ENCODE measurements at places on chromosomes 4 and X.

- DNase-seq = no peak
These were observed 67.8 kb upstream of the SCML1 start for GRCh38 chrX:17669458-17669857.

DNA sequence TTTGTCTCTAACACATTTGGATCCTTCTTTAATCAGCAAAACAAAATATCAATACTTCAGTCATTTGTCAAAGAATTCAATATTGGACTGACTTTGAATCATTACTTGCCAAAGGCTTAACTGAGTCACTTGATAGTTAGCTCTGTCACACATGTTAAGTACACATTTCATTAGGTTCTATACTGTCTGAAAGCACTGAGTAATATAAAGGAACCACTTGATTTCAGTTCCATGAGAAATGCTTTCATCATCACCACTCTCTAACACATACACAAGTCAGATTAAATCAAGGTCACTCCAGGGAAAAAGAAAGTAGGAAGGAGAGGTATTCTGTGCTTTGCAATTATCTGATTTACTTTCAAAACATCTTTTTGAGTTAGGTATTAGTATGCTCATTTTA is 1233.1 kb downstream of the C4orf33 start:
- DNase-seq = no peak

DNA sequence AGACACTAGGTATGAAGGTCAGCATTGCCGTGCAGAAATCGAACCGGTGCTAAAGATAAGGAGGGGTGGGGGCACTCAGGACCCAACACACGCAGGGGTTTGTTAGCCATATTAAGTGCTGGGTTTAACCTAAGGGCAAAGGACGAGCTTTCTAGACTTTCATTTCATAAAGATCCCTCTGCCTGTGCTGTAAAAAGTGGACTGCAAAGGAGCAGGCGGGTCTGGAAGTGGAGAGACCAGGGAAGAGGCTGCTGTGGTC is 1.3 kb downstream of the CASP3 start:
- DNase-seq = no peak

DNA sequence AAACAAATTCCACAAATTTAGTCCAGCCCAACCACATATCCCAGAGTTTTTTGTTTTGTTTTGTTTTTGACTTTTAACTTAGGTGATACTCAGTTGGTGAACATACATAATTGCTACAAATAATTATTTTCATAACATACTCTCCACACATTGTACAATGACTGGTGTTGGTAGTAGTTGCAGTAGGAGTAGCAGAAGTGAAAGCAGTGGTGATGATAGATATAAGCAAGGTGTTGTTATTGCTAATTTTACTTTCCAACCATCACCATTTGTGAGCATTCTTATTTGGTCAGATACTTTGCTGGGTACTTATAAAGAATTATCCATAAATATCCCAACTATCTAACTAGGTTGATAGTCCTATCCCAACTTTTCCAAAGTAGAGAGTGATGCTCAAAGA is 47.3 kb downstream of the ARHGAP24 start:
- DNase-seq = no peak

GRCh38 chr4:152368001-152368400 is 167.9 kb downstream of the FBXW7 start:
- no peak for DNase-seq

DNA sequence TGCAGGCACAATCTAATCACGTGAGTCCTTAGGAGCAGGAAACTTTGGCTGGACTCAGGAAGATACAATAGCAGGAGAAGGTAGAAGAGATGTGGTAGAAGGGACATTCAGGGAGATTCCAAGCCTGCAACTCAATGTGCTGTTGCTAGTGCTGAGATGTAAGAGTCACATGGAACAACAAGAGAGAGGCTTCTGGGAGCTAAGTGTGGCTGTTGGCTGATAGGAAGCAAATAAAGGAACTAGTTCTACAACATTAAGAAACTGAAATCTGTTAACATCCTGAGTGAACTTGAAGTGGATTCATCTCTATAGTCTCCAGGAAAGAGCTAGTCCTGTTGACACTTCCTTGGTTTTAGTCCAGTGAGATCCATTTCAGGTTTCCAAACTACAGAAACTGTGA is 1207.4 kb downstream of the ADGRL3 start:
- no peak for DNase-seq

DNA sequence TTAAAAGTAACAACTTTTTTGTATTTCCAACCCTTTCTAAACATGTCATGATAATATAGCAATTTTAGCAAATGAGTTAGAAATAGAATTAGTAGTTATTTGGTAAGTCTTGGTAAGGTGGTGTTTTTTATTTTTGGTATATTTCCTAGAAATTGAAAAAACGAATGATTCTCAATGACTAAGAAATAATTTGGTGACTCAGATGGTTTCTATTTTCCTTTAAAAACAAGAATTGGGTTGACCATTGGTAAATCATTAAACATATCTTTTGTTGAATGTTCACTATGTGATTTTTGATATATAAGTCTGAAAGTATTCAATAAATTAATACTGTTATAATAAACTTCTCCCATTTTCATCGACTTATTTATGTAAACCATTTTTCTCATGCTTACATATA is 206.2 kb upstream of the BANK1 start:
- DNase-seq = no peak

Measured in CD8-positive, alpha-beta memory T cell (primary cell).